ENCODE measurements at places on chromosomes 11 and 22. TPM values are rescaled to one million over a fixed set of nuclear protein-coding genes. Genes with fewer than 3 reads are reported as not detected.

Gene GPR83
- 0.27 TPM for total RNA-seq

Gene SCN2B
- 17.6 TPM for total RNA-seq

Gene PLAAT2
- 0.73 TPM for total RNA-seq

Gene OR52J3
- not detected for total RNA-seq

Gene HORMAD2
- total RNA-seq = not detected

Gene PRG2
- total RNA-seq = not detected

Gene PNPLA5
- total RNA-seq = not detected

Gene OR5J2
- not detected for total RNA-seq

Gene LYVE1
- total RNA-seq = 77.2 TPM

Gene OAF
- 30.0 TPM for total RNA-seq

Gene CACNA1I
- 0.03 TPM for total RNA-seq

Gene PGA5
- total RNA-seq = not detected

Gene LRRN4CL
- 3.8 TPM for total RNA-seq

Gene RCOR2
- 9.9 TPM for total RNA-seq

Gene TBX1
- total RNA-seq = 3.2 TPM

Gene MS4A15
- not detected for total RNA-seq

Gene EED
- 13.2 TPM for total RNA-seq

Gene FAM181B
- total RNA-seq = 0.13 TPM

Gene MPPED2
- total RNA-seq = 8.9 TPM

Gene PRG3
- not detected for total RNA-seq

Gene MMP27
- total RNA-seq = not detected

Gene C22orf23
- 0.30 TPM for total RNA-seq

Gene OR52H1
- not detected for total RNA-seq

Gene ZNF214
- 1.9 TPM for total RNA-seq

Gene GGT5
- 21.0 TPM for total RNA-seq

Gene NPAT
- 6.9 TPM for total RNA-seq

Gene FOLH1
- 0.27 TPM for total RNA-seq

All from Right ventricle myocardium superior (tissue), 1 donor.